NCI-H69 (cell line): ENCODE measurements at places on chromosomes 5 and 9.
A peak's percentile ranks its signal among the peaks of the same experiment; 100 is the strongest.

- DNase-seq = peak; percentile 74
These were observed 44.5 kb downstream of the AGXT2 start for GRCh38 chr5:35003018-35003957.

DNA sequence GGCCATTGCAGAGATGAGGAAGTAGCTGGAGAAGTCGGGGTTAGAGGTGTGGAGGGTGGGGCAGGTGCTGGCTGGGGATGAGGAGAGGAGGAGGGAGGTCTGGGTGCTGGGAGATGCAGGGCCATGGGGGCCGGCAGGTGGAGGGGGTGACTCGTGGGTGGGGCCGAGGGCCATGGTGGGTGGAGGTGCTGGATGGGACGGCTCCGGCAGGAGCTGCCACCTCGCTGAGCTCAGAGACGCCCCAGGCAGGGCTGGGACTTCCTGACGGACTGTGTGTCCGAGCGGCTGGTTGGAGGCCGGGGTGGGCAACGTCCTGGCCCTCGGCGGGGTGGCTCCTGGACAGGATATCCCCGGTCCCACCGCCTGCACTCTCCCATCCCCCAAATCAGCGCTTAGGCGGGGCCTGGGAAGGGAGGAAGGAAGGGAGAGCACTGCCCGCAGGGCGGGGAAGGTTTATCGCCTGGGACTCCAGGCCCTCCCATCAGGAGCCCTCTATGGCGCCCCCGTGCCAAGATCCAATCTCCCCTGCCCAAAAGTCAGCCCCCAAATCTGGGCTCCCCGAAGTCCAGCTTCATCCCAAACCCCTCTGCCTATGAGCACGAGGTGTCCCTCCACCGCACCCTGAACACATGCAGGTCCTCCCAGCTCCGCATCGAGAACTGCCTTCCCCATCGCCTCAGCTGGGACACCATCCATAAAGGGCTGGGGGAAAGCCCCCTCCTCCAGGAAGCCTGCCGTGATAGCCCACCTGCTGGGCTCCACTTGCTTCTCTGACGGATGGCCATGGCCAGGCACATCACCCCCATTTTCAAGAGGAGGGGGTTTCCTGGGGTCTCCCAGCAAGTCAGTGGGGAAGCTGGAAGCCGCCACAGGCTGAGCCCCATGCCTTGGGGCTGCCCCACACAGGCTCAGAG is 58.3 kb upstream of the NOTCH1 start:
- no peak for DNase-seq

DNA sequence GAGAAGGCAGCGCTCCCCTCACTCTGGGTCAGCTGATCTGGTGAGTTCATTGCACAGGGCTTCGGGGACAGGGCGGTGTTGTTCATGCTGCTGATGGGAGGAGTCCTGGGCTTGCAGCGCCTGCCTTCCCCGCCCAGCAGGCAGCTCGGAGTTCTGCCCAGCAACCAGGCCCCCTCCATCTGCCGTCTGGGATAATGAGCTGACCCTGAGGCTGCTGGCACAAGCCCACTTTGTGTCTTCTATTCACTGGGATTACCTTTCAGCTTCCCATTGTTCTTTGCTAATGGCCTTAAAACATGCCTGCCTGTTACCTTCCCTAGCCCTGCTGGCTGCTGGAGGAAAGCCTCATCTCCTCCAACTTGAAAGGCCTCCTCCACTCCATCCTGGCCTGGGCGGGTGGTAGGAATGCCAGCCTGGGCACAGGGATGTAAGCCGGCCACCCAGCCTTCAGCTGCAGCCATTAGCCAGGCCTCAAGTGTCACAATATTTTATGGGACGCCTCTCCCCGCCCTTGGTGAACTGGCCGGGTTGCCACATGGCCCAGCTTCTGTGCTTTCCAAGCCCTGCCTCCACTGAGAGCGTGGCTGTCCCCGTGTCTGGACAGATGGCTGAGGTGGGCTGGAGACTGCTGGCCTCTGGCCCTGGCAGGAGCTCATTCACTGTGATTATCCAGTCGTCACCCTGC is 70.4 kb downstream of the GADD45G start:
- peak; percentile 99 for DNase-seq

DNA sequence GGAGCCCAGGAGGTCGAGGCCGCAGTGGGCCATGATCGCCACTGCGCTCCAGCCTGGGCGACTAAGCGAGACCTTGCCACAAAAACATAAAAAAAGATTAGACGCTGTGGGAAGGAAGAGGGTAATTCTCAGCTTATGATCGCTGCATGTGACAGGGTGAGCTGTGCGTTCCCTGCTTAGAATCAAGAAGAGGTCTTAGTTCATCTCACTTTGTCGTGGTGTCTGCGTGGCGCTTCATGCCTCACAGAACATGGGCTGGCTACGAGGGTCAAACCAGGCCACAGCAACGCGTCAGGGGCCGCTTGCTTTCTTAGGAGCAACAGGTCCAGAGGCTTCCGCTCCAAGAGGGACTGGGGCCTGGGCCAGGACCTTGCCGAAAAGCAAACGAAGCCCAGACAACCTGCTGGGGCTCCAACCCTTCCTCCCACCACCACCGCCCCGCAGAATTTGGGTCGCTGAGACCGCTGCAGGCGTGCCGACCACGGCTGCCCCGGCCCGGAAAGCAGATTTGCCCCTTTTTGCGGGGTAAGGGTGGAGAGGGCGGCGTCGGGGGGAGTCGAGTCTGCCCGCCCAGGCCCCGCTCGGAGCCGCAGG is 10.0 kb upstream of the GRIN1 start:
- DNase-seq = peak; percentile 37

GRCh38 chr5:172891716-172892421 is 57.8 kb downstream of the ERGIC1 start:
- DNase-seq = no peak

DNA sequence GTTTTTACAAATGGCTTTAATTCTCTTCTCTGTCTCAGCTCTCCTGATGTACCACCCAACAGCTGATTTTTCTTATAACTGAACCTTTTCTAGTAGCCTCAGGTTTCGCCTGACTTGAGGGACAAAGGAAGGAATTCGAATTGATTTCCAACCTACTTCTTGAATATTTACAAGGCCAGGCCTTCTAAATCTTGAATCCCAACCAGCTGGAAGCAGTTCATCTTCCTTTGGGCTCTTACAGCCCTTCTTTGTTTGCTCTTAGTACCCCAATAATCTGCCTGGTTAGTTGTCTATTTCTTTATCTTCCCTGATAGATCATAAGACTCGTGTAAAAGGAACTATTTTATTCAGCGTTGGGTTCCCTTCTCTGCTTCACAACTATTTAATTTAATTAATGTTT is 95.9 kb downstream of the NLN start:
- DNase-seq = no peak

DNA sequence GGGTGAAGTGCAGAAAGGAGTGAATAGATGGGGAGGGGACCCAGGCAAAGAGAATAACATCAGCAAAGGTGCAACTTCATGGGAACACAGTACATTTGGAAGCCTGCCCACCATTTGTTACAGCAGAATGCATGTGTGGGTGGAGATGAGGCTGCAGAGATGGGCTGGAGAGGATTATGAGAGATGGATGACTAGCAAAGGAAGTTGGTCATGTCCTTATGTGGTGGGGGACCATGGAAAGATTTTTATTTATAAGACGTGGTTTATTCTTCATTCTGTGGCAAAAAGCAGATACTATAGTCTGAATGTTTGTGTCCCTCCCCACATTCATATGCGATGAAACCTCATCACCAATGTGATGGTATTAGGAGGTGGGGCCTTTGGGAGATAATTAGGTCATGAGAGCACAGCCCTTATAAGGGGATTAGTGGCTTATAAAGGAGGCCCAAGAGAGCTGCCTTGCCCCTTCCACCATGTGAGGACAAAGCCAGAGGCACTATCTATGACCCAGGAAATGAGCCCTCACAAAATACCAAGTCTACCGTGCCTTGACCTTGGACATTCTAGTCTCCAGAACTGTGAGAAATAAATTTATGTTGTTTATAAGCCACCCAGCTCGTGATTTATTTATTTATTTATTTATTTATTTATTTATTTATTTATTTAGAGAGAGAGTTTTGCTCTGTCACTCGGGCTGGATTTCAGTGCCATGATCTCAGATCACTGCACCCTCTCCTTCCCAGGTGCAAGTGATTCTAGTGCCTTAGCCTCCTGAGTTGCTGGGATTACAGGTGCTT is 483.7 kb downstream of the RAB3C start:
- no peak for DNase-seq

DNA sequence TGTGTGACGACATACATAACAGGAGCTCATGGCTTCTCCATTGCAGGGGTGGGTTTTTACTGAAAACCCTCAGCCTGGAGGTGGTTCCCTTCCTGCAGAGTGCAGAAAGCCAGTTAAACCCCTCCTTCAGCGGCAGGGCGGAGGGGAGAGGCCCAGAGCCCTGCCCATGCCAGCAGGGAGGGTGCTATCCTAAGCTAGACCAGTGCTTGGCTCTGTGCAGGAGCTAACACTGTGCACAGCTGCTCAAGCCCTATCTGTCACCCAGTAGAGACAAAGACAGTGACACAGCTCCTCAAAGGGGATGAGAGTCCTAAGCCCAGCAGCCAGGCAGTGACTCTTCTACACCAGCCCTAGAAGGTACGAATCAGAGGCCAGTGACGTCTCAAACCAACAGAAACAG is 70.0 kb upstream of the ZSWIM6 start:
- DNase-seq = peak; percentile 24

DNA sequence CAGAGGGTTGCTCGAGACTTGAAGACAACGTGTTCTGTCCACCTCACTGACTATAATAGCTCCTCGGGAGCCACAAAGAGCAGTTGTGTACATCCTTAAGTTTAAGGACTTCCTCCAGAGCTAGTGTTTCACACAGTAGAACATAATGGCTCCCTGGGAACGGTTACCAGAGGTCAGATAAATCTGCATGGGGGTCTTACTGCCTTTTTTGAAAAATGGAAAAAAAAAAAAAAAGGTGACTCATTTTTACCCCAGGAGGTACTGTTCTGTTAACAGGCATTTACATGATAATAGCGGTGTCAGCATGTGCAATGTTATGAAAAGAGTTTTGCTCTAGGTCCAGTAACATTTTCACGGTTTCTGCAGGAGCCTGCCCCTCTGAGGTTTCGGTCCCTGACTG is 498.9 kb upstream of the WWC1 start:
- peak; percentile 60 for DNase-seq

DNA sequence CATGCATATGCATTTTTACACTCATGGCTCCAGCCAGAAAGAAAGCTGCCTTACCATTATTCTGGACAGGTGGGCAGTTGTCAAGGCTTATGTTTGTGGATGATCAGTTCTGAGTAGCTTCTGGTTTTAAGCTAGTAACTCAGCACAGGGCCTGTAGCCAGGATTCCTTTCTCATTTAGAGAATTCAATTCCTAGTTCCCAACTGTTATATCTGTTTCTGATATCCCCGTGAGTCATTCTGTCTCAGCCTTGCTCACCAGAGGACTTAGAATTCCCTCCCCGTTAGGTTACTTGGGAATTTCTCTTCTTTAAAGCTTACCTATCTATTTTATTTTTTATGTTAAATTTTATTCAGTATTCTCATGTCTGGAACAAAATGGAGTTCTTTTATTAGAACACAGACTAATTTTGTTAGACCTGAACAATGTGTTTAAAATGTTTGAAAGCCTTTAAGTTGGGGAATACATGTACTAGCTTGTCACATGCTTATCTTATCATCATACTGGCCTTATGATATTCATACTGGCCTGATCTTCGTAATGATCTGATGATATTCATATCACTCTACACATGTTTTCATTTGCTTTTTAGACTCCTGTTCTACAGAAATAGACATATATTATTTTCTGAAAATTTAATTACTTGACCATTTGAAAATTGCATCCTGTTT is 47.1 kb downstream of the CAST start:
- peak; percentile 30 for DNase-seq
